ENCODE measurements at places on chromosomes 16 and 17.

DNA sequence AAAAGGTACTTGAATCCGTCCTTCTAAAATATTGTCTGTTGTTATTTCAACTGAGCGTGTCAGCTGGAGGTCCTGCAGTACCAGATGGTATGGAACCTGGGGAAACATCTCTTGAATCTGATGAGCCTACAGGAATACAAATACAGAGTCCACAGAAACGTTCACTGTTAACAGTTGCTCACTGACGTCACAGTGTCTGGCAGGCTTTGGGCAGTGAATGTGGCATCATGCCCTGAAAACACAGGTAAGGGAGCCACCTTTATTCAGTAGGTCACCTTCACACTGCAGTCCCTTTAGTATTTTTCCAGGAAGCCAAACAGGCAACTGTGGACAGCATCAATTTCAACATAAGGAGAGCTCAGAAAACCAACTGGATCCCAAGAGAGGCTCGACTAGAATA is 56.1 kb downstream of the AMFR start:
- DNase-seq = no peak

- DNase-seq = no peak
Observed at GRCh38 chr16:86374603-86375130, 135.7 kb upstream of the FOXF1 start.

GRCh38 chr16:51651061-51651466 is 500.0 kb upstream of the SALL1 start:
- no peak for DNase-seq

DNA sequence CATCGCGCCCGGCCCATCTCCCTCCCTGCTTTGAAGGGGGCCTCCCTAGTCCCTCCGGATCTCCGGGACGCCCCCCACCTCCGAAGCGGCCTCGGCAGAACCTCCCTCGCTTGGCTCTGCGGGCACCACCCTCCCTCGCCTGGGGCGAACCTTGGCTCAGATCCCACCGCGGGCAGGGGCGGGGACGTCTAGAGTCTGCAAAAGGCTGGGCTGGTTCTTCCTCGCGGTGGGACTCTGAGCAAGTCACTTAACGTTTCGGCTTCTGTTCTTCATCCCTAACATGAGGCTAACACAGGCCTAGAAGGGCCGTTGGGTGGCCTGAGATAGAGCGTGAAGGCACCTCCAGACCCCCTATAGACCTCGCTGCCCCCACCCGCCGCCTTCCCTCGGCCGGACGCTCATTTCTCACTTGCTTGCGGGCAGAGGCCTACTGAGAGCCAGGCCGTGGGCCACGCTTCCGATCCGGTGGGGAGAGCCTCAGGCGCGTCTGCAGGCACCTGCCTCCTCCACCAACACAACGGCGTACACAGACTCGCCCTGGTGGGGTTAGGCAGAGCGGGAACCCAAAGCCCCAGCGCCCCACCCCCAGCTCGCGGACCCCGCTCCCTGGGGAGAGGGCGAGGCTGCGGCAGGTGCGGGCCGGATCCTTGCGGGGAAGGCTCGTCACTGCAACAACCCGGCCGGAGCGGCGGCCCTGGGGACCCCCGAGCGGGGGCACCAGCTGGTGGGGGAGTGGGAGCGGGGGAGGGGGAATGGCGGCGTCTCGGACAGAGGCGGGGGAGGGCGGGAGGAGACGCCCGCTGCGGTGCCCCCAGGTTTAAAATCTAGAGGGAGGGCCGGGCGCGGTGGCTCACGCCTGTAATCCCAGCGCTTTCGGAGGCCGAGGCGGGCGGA is 5.4 kb downstream of the MYO1C start:
- no peak for DNase-seq

GRCh38 chr17:49497148-49498028 is 2.3 kb downstream of the NGFR start:
- no peak for DNase-seq

DNA sequence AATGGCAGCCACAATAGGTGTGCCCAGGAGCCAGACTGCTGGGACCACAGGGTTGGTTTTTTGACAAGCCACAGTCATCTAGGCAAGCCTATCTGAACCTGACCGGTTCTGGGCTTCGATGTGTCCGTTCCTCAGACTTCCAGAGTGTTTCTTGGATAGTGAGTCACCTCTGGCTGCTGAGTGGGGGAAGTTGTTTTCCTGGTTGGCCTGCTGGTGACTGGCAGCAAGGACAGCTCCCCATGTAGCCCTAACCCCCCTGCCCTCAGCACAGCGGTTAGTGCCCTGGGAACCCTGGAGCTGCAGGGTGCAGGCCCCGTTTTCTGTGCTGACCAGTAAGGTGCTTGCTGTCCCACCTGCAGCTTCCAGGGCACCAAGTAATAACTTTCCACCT is 65.5 kb downstream of the PLD6 start:
- no peak for DNase-seq
